ENCODE measurements at places on chromosomes 2 and 18. TPM values are rescaled to one million over a fixed set of nuclear protein-coding genes. Genes with fewer than 3 reads are reported as not detected.
A peak's percentile ranks its signal among the peaks of the same experiment; 100 is the strongest.

The GCG gene
- total RNA-seq = not detected

The ALPI gene
- not detected for total RNA-seq

The PLCL1 gene
- 114 TPM for total RNA-seq

The UGT1A8 gene
- total RNA-seq = not detected

The STRADB gene
- 61.0 TPM for total RNA-seq

The EIF4E2 gene
- 36.9 TPM for total RNA-seq

The MAP2 gene
- total RNA-seq = 6.1 TPM

The LIMS2 gene
- total RNA-seq = 237 TPM

The PSMA8 gene
- total RNA-seq = not detected

The CLHC1 gene
- 6.4 TPM for total RNA-seq

DNA sequence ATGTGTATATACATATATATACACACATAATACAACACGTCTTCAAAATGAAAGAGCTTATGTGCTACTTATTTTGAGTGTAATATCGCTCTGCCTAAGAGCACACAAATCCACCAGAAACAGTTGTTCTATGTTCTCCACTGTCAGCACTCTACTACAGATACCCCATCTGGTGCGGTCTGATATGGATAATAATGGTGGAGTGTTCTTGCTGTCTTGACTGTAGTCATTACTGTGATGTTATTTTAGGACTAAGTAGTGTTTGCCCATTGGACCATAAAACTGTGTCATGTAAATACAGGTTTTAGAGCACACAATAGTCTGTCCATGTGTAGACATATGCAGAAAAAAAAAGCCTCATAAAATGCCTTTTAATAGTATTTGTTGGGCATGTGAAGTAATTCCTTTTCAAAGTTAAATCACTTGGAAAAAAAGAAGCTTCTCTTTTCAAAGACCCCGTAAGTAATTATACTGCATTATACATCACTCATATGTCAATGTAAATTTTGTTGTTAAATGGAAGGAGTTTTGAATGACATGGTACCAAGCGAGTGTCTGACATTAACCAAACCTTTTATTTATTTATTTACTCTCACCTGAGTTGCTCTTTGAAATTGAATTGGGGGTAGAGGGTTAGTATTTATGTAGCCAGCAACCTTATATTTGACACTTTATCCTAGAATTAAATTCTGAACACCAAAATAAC, 1249.2 kb upstream of the ZEB2 start:
- H3K4me3 ChIP-seq = no peak overlapping the region
- H3K4me1 ChIP-seq = no peaks in the 10 kb centered on the region
- H3K36me3 ChIP-seq = no peaks in the 10 kb centered on the region
- H3K27me3 ChIP-seq = no peaks in the 10 kb centered on the region
- DNase-seq = no peak

DNA sequence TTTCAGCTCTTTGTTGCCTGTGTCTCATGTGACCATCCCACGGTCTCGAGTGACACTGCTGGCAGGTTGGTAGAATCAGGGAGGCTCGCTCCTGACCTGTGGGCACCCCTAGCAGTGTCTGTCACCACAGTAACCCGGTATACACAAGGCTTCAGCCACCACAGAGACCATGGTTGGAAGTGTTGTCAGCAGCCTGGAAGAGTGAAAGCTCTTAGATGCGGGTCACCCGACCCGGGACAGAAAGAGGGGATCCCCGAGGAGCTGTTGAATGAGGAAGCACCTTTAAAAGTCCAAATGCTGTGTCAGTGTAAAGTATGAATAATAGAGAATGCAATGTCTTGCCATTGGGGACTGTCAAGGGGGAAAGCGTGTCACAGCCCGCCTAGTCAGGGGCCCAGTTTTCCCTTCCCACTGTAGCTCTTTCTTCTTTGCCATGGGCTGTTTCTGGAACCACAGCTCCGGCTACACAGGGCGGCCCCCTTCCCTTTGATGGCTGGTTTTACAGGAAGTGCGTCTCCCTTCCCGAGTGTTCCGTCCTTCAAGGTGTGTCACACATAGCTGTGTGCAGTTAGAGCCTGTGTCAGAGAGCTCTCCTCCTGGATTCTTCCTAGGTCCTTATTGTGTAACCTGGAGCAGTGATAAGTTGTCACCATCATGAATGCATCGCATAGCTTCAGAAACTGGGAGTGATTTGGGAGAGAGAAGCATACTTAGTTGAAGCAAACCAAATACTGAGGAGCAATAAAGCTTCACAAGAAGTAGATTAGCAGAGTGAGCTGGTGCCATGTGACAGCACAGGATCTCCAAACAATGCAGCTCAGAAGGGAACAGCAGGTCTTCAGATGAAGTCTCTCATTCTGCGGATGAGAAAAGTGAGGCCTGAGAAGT, 81.4 kb downstream of the MTCL1 start:
- DNase-seq = no peak

- peaks cover 9% of the 10 kb centered on the region for H3K4me1 ChIP-seq
- DNase-seq = no peak
- H3K27ac ChIP-seq = no peak overlapping the region
- H3K4me3 ChIP-seq = no peak overlapping the region
- H3K27me3 ChIP-seq = no peaks in the 10 kb centered on the region
- no peaks in the 10 kb centered on the region for H3K36me3 ChIP-seq
Measured at GRCh38 chr2:40286721-40287120, 165.2 kb downstream of the SLC8A1 start.

DNA sequence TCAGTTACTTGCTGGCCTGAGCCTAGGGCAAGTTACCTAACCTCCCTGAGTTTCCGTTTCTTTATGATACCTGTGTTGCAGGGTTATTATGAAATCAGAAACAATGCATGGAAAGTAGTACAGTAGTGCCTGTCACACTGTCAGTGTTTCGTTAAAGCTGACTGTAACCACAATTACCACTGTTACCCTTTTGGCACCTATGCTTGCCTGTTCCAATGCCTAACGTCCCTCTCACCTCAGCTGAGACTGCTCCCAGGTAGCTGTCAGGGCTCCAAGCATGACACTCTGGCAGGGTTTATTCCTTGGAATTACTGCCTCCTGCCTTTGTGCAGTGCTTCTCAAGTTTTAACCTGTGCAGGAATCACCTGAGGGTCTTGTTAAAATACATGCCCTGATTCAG, 135.2 kb upstream of the RBMS1 start:
- H3K4me3 ChIP-seq = no peak overlapping the region
- H3K27ac ChIP-seq = no peak overlapping the region
- peaks cover 16% of the 10 kb centered on the region for H3K4me1 ChIP-seq
- H3K27me3 ChIP-seq = no peaks in the 10 kb centered on the region
- H3K36me3 ChIP-seq = no peaks in the 10 kb centered on the region

DNA sequence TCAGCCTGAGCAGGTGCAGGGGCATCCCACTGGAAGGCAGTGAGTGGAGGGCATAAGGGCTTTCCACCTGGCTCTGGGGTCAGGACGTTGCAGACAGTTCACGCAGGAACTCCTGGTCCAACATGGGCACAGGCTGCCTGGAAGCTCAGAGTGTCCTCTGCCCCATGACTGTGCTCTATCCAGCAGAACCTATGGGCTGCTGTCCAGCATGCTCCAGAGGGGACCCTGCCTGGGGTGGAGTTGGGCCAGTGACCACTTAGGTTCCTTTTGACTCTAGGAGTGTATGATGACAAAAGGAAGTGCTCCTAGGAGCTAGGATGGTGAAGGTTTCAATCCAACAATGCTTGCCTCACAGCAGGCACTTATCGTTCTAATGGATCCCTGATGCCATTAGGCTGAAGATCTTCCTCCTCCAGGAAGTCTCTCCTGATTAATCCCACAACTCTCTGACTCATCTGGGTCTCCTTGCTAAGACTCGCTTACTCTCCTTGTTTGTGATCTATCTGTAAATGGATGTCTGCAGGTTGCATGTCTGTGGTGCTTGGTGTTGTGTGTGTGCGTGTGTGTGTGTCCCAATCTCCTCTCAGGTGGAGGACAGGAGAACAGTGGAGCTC, 224.0 kb downstream of the CELF4 start:
- no peaks in the 10 kb centered on the region for H3K4me1 ChIP-seq
- H3K27ac ChIP-seq = no peak overlapping the region
- DNase-seq = no peak

GRCh38 chr2:101823859-101824258, 126.4 kb downstream of the MAP4K4 start:
- no peaks in the 10 kb centered on the region for H3K27me3 ChIP-seq
- DNase-seq = no peak
- H3K36me3 ChIP-seq = no peaks in the 10 kb centered on the region
- H3K4me1 ChIP-seq = peaks cover 70% of the 10 kb centered on the region

DNA sequence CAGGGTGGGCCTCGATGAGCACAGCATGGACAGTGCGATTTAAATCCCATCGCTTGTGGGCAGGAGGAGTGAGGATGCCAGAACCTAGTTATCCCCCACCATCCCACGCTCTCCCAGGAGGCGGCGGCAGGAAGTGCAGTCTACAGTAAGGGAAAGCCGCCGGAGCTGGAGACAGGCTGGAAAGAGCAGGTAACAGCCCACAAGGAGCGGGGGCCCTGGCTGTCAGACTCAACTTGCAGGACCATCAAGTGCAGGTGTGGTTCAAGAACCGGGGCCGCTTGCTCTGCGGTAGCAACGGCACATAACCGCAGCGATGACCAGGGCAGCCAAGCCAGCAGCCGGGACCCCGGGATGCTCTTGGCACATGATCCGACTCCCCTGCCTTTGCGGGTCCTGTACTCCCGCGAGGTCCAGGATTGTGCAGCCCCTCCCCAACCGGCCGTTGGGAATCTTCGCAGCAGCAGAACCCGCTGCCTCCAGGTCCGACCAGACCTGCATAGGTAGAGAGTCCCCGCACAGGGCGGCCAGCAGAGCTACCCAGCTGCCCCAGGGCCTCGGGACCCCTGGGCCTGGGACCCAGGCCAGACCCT, 82.1 kb downstream of the BIN1 start:
- peaks cover 59% of the 10 kb centered on the region for H3K27me3 ChIP-seq
- no peak for DNase-seq
- no peaks in the 10 kb centered on the region for H3K36me3 ChIP-seq
- no peak overlapping the region for H3K27ac ChIP-seq
- no peak overlapping the region for H3K4me3 ChIP-seq

GRCh38 chr2:143246246-143246645, 117.0 kb downstream of the ARHGAP15 start:
- H3K27me3 ChIP-seq = no peaks in the 10 kb centered on the region
- H3K27ac ChIP-seq = no peak overlapping the region
- H3K36me3 ChIP-seq = no peaks in the 10 kb centered on the region
- H3K4me1 ChIP-seq = no peaks in the 10 kb centered on the region
- no peak overlapping the region for H3K4me3 ChIP-seq

DNA sequence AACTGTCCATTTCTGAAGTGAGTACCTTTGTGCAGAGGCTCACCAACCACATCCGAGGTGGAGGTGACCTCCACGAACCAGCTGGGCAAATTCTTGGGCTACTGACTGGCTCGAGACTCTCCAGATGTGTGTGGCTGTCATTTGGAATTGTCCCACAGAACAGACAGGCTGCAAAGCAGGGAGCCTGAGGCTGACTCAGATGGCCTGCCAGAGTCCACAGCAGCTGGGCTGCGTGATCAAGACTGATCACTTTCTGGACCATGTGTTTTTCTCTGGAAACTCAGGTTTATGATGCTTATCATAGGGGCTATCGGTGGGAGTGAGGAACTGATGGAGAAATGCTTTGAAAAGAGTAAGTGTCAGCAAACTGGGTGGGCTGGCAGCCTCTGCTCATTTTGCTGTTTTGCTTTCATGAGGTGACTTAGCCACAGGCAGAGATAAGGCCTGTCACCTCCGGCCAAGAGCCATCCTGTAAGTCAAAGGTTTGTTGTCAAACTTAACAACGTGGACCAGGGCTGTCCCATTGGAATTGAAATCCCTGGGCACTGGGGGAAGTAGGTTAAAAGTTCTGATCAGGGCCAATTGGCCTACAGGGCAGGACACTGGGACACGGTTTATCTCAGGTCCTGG, 120.4 kb downstream of the LIPG start:
- no peaks in the 10 kb centered on the region for H3K4me1 ChIP-seq
- no peak overlapping the region for H3K4me3 ChIP-seq
- H3K27me3 ChIP-seq = no peaks in the 10 kb centered on the region
- no peaks in the 10 kb centered on the region for H3K36me3 ChIP-seq

DNA sequence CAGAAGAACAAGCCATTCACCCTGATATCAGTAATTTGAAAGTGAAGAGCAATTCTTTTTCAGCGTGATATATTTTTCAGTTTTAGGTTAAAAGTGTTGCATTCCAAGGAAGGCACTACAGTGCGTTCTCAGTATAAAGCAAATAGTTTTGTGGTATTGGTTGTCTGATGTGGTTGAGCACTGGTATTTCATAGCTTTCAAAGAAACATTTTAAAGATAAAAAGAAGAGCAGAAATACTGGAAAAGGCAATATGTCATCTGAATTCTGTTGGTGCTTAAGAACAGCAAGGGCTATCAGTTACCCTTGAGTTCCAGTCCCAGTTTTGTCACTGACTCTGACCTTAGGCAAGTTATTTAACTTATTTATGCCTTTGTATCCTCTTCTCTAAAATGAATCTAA, 191.6 kb downstream of the BABAM2 start:
- H3K36me3 ChIP-seq = no peaks in the 10 kb centered on the region
- no peak for DNase-seq
- H3K27ac ChIP-seq = no peak overlapping the region
- H3K4me3 ChIP-seq = no peak overlapping the region
- no peaks in the 10 kb centered on the region for H3K4me1 ChIP-seq
- H3K27me3 ChIP-seq = no peaks in the 10 kb centered on the region

DNA sequence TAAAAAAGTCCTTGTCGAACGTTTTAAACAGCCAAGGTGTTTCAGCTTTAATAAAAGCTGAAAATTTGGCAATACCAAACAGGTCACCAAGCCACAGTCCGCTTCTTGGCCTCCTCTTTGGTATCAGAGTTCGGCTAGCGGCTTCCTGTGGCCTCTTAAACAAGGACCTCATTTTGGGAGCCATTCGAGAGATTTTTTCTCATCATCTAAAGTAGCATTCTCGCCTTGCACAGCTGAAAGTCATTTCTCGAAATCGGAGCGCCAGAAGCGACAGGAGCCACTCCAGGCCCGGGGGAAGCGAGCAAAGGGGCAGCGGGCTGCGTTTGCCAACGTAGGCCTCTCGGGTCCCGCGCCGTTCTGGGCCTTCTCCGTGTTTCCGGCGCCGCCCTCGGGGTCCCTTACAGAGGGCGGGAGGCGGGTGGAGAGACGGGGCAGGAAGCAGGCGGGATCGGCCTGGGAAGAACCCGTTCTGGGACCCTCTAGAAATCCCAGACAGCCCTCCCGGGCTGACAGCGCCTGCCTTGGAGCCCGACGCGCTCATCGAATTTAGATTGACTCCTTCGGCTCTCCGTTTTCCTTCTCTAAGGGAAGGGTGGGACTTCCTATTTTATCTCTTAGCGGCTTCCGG, 522 bp upstream of the ZNF407 start:
- peak overlapping the region; percentile 100 for H3K27ac ChIP-seq
- H3K4me1 ChIP-seq = peaks cover 19% of the 10 kb centered on the region
- H3K27me3 ChIP-seq = no peaks in the 10 kb centered on the region
- peak overlapping the region; percentile 94 for H3K4me3 ChIP-seq
- no peaks in the 10 kb centered on the region for H3K36me3 ChIP-seq
- DNase-seq = no peak
